ENCODE measurements at places on chromosomes 13 and 19.

DNA sequence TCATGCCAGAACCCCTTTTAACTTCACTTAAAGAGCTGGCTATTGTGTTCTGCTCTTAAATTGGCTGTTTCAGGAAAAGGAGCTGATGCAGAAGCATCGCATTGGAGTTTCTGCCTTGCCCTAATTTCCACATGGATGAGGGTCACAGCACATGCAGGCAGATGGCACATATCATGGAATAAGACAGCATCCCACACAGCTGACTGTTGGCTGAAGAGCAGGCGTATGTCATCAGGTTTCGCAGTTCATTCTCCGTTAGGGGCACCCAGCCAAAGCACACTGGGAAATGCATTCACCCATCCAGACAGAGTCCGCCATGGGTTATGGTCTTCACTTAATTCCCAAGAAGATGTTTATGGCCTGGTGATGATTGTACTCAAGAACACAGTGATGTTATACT is 572.5 kb downstream of the LIG4 start:
- DNase-seq: no peak

- no peak for DNase-seq
Measured at GRCh38 chr13:94478913-94479312, 569 bp downstream of the DCT start.

GRCh38 chr13:79936368-79937136 is 404.4 kb downstream of the SPRY2 start:
- DNase-seq: no peak

GRCh38 chr13:114002771-114003321 is 29.0 kb upstream of the C13orf46 start:
- no peak for DNase-seq
